Adrenal gland (tissue), 19 donors: ENCODE measurements at places on chromosomes 5 and 9. TPM values are rescaled to one million over a fixed set of nuclear protein-coding genes. Genes with fewer than 3 reads are reported as not detected.

Gene FAF2
- 40.2 TPM for total RNA-seq

Gene PCDHGA12
- total RNA-seq, result 17.9 TPM

Gene SPINK7
- total RNA-seq, result not detected

Gene SCAI
- total RNA-seq, result 9.6 TPM

Gene PCDHGC5
- 2.3 TPM for total RNA-seq
